ENCODE measurements at places on chromosomes 16 and 17.

DNA sequence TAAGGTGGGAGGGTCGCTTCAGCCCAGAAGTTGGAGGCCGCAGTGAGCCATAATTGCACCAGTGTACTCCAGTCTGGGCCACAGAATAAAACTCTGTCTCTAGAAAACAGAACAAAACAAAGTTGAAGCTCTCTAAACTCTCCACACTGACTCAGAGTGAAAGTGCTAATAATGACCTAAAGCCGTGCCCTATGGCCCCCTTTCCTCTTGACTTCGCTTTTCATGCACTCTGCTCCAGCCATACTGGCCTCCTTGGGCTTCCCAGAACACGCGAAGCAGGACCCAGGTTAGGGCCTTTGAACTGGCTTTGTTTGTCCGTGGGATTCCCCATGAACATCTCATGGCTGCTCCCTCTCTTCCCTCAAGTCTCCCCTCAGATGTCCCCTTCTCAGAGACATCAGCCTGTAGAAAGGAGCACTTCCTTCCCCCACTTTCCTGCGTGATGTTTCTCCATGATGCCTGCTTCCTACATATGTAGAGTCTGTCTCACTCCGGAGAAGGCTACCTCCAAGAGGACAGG is 18.6 kb upstream of the SPN start:
- no peak for DNase-seq

DNA sequence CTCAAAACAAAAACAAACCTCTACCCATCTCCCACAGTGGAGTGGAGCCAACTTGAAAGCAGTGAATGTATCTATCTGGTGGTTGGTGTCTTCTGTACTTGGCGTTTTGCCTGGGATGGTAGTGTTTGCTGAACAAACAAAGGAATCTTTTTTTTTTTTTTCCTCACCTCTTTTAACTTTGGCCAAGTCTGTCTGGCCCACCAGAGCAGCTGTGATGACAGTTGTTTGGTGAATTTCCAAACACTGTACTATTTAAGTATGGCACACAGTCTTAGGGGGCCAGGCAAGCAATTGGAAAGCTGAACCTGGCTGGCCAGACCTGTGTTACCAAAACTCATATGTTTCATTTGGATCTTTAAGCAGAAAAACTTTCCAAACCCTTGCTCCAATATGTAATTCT is 101.8 kb upstream of the CDH13 start:
- DNase-seq = no peak

GRCh38 chr16:54509456-54509855 is 222.9 kb upstream of the IRX3 start:
- no peak for DNase-seq

DNA sequence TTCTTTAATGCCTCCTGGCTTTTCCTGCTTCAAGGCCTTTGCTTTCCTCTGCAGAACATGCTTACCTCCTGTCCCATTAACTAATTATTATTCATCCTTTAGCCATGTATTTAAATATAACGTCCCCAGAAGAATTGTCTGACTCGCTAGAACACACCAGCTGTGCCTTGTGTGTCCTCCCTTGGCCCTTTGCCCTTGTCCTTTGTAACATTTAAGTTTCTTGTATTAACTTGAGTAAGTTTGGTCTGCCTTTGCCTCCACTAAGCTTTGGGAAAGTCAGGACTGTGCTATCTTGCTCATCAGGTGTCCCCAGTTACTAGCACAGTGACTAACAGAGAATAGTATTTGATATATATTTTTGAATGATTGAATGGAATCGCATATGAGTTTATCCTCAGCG is 29.6 kb upstream of the ABCA9 start:
- no peak for DNase-seq

DNA sequence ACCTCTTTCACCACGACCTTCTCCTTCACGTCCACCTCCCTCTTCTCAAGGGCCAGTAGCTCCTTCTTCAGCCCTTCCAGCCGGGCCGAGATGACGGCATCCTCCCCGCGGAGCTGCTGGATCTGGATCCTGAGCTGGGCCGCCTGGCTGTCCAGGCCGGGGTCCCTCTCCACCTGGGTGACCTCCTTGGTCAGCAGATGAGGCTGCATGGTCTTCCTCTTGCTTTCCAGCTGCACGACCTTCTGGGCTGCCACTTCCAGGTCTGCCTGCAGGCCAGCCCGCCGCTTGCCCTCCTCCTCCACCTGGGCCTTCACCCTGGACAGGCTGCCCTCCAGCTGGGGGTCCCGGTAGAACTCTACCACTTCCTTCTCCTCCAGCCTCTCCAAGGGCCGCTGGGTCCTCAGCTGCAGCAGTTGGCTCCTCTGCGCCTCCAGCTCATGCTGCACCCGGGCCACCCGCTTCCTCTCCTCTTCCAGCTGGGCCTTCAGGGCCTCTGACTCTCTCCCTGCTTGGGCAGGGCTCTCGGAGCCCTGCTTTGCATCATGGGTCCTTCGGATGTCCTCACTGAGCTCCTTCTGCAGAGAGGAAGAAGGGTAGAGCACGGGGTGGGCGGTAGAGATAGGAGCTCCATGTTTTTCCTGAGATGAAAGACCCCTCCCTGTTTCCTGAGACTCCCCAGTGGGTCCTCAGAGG is 9.5 kb downstream of the CDK3 start:
- no peak for DNase-seq

- DNase-seq = no peak
Observed at GRCh38 chr16:3759736-3760135, 42.4 kb upstream of the TRAP1 start.

- DNase-seq = peak; percentile 0
Observed at GRCh38 chr17:27294689-27295630, 1.0 kb downstream of the WSB1 start.

DNA sequence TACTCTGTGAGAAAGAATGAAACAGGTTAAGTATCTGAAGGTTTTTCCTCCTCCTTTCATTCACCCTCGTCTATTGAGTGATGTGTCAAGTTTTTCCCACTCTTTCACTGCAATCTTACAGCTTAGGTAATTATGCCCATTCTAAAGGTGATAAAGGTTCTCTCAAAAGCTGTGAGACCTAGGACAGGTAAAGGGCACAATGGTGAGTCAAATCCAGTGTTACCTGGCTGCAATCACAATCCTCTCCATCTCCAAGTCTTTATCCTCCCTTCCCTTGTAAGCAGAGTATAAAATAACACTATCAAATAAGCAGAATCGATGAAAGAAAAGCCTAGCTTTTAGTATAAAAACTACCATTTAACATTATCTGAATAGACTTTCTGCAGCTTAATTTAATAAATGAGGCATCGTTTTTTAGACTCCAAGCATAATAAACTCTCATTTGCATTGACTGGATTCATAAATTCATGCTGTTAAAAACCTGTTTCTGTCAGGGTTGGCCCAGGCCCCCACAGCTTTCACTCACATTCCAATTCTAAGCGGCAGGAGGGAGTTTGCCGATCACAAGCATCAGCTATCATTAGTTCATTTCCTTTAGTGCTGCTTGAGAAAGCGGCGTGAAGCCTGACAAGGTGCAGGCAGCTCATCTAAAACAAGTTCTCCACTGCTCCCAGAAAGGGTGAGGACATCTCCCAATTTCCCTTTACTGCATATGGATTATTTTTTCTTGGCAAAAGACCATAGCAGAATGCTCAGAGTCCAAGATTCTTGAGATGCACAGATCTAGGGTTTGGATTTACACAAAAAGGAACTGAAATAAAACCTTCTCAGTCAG is 67.8 kb downstream of the CDH8 start:
- no peak for DNase-seq

- no peak for DNase-seq
Observed at GRCh38 chr16:63749276-63749675, 1372.6 kb downstream of the CDH11 start.

- DNase-seq = no peak
Observed at GRCh38 chr17:62648251-62648955, 20.9 kb downstream of the MRC2 start.

DNA sequence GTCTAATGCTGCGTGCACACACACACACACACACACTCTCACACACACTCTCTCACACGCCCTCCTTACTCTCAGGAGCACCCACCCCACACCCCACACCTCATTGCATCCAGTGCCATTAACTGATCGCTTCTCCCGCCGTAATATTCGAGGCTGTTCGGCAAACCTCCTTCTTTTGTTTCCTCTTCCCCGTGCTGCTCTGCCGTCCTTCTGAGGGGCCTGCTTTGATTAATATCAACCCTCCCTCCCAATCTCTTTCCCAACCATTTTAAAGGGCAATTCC is 156.2 kb upstream of the TNRC6C start:
- no peak for DNase-seq

GRCh38 chr16:85491798-85492294 is 121.3 kb upstream of the GSE1 start:
- no peak for DNase-seq

DNA sequence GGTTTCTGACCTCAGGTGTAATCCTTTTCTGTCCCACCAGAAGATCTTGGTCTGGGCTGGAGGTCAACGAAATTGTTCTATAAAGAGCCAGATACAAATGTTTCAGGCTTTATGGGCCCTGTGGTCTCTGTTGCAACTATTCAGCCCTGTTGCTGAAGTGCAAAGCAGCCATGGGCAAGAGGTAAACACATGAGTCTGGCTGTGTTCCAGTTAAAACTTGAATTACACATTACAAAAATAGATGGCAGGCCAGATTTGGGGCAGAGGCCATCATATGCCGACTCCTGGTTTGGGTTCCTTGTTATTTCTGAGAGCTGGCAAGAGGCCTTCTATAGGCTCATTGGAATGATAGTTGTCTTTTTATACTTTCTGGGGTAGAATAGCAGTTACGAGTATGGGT is 114.4 kb downstream of the SDR42E1 start:
- no peak for DNase-seq

- DNase-seq = no peak
Observed at GRCh38 chr16:54928016-54928356, 2.7 kb upstream of the IRX5 start.

- DNase-seq = peak; percentile 30
Observed at GRCh38 chr17:50272711-50273653, 1.3 kb upstream of the TMEM92 start.

DNA sequence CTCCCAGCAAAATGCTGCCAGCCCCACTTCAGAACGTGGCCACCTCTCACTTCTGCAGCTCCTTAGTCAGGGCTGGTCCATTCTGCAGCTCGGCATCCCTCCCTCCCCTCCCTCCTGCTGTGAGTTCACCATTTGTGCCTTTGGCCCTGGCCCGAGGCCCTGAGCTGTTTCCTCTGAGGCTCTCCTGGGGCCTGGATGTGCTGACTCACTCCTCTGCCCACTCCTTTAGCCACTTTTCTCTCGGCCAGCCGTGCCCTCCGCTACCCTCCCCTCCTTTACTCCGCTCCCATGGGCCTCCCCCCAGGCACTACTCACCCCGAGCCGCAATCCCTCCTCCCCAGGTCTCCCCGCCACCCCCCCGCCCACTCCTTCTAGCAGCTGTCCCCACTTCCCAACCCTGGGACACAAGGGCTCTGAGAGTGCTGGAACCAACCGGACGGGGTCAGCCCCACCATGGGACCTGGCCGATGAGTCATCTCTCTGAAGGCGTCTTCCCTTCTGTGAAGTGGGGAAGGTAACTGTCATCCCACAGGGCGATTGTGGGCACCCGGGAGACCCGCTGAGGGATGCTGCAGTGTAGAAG is 11.5 kb downstream of the KCNG4 start:
- no peak for DNase-seq

DNA sequence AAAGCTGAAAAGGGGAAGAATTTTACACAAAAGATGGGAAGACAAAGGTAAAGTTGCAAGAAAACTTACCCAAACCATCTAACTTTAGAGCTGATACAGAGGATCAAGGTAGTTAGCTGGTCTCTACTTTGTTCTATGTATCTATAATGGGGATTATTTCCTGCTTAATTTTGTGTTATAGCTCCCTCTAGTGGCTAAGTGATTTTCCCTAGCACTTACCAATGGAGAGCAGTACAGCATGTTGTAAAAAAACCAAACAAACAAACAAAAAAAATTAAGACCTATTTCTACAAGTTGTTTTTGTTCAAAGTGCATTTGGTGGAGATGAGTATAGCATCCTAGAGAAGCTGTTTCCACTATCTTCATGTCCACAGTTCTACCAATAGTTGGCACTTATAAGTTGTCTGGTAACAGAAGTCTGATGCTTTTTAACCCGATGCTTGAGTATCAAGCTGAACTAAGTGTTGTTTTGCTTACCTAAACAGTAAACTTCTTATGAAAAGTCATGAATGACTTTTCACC is 7.5 kb downstream of the SRSF1 start:
- no peak for DNase-seq

DNA sequence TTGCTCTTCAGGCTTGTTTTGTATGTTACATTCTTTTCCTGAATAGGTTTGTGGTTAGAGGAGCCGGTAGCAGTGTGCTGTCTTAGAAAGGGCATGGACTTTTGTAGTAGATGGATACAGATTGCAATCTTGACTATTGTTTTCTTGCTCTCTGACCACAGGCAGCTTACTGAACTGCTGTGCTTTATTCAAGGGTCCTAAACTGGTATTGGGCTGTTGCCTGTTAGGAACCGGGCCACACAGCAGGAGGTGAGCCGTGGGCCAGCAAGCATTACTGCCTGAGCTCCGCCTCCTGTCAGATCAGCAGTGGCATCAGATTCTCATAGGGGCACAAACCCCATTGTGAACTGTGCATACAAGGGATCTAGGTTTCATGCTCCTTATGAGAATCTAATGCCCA is 373.9 kb downstream of the CPPED1 start:
- DNase-seq = no peak

DNA sequence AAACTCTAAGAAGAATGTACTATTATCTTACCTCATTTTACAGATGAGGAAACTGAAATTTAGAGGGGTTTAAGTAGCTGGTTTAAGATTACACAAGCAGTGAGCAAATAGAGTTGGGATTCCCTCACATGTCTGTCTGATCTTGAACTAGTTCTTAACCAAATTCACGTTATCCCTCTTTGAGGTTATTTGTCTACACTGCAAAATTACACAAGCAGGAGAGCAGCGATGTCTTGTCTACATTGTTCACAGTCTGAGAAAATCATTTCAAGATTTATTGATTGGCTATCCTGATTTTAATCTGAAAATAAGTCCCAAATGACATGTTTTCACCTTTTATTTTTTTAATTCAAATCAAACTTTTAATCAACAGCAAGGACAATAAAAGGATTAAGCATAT is 56.9 kb downstream of the SOX9 start:
- no peak for DNase-seq

DNA sequence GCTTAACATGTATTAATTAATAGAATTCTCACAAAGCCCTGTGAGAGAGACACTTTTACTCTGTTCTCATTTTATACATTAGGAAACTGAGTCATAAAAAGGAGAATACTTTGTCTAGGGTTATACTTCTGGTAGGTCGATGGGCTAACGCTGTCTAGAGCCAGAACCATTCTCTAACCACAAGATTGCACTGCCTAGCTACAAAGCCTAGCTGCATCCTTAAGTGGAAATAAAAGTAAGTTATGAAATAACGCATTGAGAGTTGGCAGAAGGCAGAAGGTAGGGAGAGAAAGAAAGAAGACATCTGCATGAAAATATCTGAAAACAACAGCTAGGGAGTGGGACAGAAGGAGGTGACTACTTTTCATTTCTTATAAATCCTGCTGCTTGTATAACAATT is 33.2 kb downstream of the IRX6 start:
- DNase-seq = no peak

Measured in activated T-helper 9 cell treated with anti-CD3 and anti-CD28 coated beads, Interleukin-2, amount 50 U/mL, for 16 hours (primary cell).